Aortic smooth muscle cell (primary cell): ENCODE measurements at places on chromosomes 2 and 18. TPM values are rescaled to one million over a fixed set of nuclear protein-coding genes. Genes with fewer than 3 reads are reported as not detected.

Gene CNDP1
- 0.06 TPM in 1 of 2 replicates, not detected in the other for total RNA-seq

Gene NBEAL1
- total RNA-seq: 38.7 and 49.7 TPM in 2 replicates

Gene PAIP2B
- total RNA-seq: 0.12 and 0.26 TPM in 2 replicates

Gene SLC30A3
- total RNA-seq: 0.19 TPM in 1 of 2 replicates, not detected in the other

Gene CENPA
- total RNA-seq: 4.2 and 9.0 TPM in 2 replicates

Gene PDE6D
- 16.3 and 16.4 TPM in 2 replicates for total RNA-seq

Gene CD302
- 7.0 and 9.0 TPM in 2 replicates for total RNA-seq

Gene LIMS4
- 12.4 and 23.9 TPM in 2 replicates for total RNA-seq

Gene SP140
- 0.19 and 0.40 TPM in 2 replicates for total RNA-seq

Gene ABHD1
- total RNA-seq: 0.40 TPM in 1 of 2 replicates, not detected in the other

Gene IL36G
- not detected in 2 replicates for total RNA-seq

Gene MDH1B
- 1.3 and 1.7 TPM in 2 replicates for total RNA-seq

Gene REG1B
- total RNA-seq: not detected in 2 replicates
